HepG2 (cell line): ENCODE measurements at places on chromosomes 12 and 14.

DNA sequence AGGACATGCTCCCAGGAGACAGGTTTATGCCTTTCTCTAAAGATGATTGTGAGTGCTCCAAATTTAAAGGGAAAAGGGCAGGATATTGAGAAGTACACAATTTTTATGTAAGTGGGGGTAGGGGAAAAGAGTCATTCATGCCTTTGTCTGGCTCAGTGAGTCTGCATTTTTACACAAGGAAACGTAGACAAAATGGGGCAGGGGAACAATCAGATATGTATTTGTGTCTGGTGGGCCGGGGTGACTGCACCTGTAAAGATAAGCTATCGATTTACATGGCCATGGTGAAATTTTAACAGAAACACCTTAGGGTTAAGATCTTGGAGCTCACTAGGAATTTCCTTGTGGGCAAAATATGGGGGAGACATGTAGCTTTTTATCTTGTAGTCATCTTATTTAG is 123.6 kb downstream of the VRK1 start:
- DNase-seq: no peak

GRCh38 chr14:100621806-100622205 is 34.6 kb upstream of the BEGAIN start:
- DNase-seq: no peak

- no peak for DNase-seq
Observed at GRCh38 chr12:32260696-32261095, 138.7 kb upstream of the FGD4 start.

- DNase-seq: no peak
Observed at GRCh38 chr14:99853206-99853605, 60.0 kb downstream of the EML1 start.

DNA sequence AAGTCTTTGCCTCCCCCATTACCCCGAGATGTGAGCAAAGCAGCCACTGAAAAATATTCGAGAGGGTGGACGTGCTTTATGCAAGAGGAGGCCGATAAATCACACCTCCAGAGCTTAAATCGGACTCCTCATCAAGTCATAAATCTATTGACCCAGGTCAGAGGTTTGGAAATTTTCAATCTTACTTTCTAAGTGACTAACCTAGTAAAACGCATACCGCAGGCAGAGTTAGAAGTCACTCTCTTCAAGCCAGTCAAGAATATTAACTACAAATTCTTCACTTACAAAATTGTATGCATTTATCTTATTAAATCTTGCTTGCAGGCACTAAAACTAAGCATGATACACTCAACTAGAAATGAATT is 34.9 kb downstream of the GPHB5 start:
- no peak for DNase-seq

- no peak for DNase-seq
Observed at GRCh38 chr12:79452906-79453305, 237.9 kb downstream of the PAWR start.
